Stimulated activated CD8-positive, alpha-beta memory T cell treated with anti-CD3 and anti-CD28 coated beads, Interleukin-4, amount 100 ng/mL, for 24 hours (primary cell): ENCODE measurements at places on chromosomes 3 and 15.

DNA sequence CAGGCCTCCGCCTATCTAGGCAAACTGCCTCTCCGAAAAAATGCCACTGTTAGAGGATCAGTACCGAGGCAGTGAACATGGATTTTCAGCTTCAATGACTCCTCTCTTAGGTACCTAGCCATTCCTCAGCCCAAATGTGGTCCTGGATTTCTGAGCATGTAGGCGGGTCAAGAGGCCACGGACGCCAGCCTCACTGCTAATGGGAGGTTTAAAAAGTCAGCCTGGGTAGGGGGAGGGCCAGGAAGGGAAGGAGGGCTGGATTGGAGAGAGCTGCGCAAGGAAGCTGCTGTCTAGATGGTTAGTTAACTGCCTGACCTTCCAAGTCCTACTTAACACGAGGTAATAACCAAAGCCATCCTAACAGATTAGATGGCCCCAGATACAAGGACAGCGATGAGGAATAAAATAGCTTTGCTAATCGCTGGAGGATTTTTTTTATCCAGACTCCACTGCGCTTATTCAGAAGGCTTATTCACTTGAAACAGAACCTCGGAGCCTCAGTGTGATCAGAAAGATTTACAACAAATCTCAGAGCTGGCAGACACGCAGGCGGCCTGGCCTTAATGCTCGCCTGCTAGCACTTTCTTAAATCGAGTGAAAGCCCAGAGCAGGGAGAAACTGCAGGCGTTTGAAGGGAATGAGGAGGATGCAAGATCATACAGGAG lies 34.3 kb downstream of the TLE3 start:
- no peak for DNase-seq

GRCh38 chr3:116216761-116217160 lies 228.5 kb downstream of the LSAMP start:
- DNase-seq: no peak

DNA sequence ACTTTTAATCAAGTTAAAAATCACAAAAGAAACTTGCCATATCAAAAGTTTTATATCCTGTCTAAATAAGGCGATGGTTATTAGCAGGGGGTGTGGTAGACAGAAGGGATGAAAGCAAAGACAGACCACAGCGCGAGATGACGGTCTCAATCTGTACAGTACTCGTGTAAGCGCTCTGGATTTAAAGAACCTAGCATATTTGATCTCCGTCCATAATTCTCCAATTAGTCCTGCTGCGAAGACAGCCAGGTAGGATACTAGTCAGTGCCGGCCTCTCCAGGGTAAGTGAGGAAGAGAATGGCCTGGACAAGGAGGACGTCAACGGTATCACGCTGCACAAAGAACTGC lies 701 bp downstream of the SGO1 start:
- DNase-seq: no peak

- DNase-seq: no peak
Observed at GRCh38 chr3:120460181-120460790, 9.5 kb upstream of the FSTL1 start.

GRCh38 chr3:54008099-54008498 lies 114.3 kb upstream of the CACNA2D3 start:
- no peak for DNase-seq

GRCh38 chr15:73928241-73928579 lies 1.9 kb downstream of the LOXL1 start:
- no peak for DNase-seq

DNA sequence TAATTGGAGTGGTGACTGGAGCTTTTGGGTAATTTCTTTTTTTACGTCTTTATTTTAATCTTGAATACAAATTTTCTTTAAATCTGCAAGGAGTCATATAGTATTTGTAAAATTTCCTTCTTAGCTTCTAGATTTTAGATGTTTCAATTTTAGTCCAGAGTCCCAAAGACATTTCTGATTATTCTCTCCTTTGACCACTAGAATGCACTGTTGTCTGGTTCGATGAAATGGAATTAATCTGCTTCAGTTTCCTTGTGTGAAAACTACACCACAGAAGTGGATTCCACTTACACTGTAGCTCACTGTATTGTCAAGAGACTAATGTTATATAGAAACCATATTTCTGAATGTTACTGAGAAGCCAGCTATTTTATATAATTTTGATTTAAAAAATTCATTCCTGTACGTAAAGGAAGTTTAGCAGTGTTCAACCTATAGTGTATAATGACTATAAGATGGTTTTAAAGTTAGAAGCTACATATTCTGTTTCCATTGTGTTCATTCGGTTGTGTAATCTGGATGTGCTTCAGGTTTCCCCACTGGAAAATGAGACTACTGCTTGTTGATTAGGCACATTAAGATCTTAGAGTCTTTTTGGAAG lies 6.1 kb downstream of the GRAMD1C start:
- DNase-seq: no peak

DNA sequence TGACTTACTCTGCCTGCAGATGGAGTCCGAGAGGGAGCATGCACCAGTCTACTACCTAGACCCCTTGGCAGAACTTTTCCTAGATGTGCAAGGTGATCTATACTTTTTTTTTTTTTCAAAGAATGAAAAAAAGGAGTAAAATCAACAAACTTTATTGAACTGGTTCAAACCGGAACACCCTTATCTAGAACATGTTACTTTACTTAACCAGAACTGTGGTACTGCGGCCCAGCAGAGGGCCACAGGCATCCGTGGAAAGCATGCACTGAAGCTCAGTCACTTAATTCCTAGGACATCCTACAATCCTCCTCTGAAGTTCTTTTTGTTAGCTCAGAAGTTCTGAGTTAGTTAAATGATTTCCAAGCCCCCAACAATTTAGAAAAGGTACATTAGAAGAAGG lies 21.6 kb downstream of the CHAC1 start:
- no peak for DNase-seq

GRCh38 chr3:43695863-43696262 lies 5.1 kb downstream of the ABHD5 start:
- no peak for DNase-seq

- DNase-seq: no peak
Observed at GRCh38 chr15:69164807-69165636, 4.6 kb downstream of the GLCE start.

DNA sequence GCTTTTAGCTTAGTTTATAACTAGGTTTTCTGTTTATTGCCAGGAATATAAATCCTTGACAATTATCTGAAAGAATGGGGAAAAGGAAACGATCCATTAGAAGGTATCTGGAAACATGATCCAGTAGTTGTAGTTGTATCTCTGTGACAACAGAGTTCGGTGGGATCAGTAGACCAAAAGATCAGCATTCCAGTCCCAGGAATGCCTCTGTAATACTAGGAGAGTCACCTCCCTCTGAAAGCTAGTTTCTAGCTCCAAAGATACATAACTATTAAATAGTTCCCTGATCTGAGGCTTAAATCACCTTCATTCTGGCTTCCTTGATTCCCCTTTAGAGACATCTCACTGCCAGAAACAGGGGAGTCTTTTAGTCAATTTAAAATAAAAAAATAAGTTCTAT lies 34.1 kb downstream of the MB21D2 start:
- no peak for DNase-seq

DNA sequence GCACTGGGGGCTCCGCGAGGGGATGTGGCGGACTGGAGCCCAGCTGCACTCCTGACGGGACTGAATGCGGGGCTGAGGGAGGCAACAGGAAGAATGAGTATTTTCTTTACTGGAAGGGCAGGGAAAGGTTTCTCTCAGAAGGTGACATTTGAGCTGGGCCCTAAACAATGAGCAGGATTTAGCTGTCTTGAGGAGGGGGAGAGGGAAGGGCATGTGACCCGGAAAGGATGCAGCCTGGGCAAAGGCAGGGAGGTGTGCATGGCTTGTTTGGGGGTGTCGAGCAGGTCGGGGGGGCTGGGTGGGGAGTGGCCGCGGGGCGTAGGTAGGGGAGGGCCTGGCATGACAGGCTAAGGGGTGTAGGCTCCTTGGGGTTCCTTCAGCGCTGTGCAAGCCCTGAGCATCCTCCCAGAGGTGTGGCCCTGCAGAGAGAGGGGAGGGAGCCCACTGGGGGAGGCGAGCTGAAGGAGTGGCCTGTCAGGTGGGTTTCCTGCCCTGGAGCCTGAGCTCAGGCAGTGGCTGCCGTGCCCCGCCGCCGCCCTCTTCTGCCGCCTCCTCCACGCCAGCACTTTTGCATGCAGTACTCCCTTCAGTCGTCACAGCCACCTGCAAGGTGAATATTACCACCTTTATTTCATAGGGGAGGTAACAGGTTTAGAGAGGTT lies 17.2 kb upstream of the ANKDD1A start:
- peak; percentile 57 for DNase-seq

DNA sequence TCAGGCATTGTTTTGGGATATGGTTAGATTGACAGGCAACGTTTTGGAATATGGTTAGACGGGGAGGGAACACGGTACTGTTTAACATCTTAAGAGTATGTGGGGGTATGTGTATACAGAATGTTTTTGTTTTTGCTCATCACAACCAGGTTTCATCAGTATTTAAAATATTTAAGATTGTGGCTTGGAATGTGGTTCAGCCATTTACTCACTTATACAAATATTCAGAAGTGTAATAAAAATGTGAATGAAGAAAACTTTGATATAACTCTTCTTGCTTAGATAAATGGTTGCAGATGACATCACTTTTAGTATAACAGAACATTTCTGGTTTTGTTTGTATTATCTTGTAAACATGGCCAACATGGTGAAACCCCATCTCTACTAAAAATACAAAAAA lies 3.9 kb upstream of the PAK2 start:
- no peak for DNase-seq

DNA sequence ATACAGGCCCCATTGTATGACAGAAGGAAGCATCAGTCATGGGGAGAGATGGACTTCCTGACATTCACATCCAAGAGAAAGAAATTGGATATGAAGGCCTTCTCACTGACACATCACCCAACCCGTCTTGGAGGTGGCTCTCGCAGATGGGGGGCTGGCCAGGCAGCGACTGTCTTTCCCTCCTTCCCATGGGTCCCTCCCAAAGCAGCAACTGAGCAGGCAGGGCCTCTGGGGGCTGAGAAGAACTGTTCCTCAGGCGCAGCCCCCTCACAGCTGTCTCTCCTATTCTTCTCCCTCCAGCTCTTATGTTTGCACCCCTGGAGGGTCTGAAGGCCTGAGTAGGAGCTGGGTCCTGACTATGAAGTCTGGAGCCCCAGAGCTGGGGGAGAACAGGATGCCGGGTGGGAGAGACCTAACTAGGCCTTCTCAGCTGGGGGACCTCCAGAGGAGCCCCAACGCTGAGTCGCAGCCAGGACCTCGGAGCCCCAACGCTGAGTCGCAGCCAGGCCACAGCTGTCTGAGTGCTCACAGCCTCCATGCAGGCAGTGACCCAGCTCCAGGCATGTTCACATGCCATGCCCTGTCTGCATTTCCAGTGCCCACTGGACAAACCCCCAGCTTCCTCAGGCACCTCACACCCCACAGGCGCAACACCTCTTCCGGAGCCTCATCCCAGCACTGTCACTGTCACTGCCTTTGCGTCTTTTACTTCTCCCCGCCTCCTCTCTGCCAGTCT lies 29.6 kb downstream of the UMPS start:
- no peak for DNase-seq

GRCh38 chr3:191889756-191890155 lies 428.8 kb downstream of the PYDC2 start:
- DNase-seq: no peak

- DNase-seq: no peak
Observed at GRCh38 chr3:170128259-170128976, 53.1 kb downstream of the PHC3 start.

DNA sequence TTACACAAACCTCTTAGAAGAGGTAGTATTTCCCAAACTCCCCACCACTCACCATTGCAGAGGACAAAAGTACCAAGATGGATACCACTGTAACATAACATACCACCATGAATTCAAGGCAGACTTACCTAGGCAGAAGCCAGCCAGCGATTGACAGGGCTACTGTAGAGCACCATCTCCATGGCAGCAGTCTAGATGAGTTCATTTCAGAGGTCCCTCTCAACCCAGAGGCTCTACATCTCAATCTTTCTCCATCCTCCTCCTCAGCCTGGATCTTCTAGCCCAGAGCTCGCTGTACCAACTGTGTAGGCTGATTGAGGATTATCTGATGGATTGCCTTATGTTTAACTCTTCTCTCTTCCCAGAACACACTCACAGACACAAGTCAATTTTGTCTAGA lies 2.0 kb upstream of the PLIN1 start:
- DNase-seq: no peak

- no peak for DNase-seq
Observed at GRCh38 chr15:62889734-62890505, 152.6 kb upstream of the TPM1 start.

- DNase-seq: no peak
Observed at GRCh38 chr3:64616953-64617352, 70.8 kb downstream of the ADAMTS9 start.

DNA sequence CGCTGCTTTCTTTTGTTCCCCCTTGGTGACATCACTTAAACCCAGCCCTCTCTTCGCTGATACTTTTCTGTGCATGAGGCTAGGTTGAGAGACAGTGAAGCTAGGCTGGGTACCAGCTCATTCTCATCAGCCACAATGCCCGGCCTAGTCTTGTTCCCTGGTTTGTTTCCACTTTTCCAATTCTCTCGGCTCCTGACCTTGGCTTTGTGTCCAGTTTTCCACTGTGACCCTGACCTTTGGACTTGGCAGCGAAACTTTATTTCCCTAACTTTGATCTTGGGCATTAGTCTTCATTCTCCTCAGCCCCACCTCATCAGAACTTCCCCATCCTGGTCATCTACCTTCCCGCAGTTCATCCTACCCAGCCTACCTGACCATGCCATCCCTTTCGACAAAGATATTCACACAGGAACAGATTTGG lies 908 bp upstream of the ADPGK start:
- DNase-seq: no peak

- no peak for DNase-seq
Observed at GRCh38 chr15:40111888-40112287, 3.2 kb upstream of the BMF start.

GRCh38 chr15:69760258-69760845 lies 307.7 kb downstream of the RPLP1 start:
- DNase-seq: no peak

DNA sequence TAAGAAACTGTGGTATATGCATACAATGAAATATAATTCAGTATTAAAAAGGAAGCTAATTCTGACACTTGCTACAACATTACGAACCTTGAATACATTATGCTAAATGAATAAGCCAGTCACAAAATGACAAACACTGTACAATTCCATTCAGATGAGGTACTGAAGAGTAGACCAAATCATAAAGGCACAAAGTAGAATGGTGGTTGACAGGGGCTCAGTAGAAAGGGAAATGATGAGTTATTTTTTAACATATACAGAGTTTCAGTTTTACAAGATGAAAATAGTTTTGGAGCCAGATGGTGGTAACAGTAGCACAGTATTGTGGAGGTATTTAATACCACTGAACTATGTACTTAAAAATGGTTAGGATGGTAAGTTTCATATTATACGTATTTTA lies 254.6 kb upstream of the RBMS3 start:
- DNase-seq: no peak
